Large intestine (tissue), 12 donors: ENCODE measurements at places on chromosomes 2 and 18.

GRCh38 chr2:158828378-158829164, 33.5 kb downstream of the DAPL1 start:
- no peak for DNase-seq

DNA sequence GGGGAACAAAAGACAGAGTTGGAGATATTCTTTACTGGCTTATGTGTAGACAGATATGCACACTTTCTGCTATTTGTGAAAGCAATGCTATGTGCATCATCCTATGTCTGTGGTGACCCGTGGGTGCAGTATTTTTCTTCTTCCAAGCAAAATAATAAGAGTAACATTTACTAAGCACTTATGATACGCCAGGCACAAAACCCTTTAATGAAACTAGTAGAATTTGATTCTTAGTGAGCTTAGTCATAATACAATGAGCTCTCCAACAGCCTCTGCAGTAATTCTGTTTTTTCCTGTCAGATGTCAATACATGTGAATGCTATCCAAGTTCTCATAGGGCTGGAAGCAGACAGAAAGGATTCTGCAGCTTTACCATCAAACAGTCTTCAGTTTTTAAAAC, 130.6 kb downstream of the RAD51AP2 start:
- no peak for DNase-seq

DNA sequence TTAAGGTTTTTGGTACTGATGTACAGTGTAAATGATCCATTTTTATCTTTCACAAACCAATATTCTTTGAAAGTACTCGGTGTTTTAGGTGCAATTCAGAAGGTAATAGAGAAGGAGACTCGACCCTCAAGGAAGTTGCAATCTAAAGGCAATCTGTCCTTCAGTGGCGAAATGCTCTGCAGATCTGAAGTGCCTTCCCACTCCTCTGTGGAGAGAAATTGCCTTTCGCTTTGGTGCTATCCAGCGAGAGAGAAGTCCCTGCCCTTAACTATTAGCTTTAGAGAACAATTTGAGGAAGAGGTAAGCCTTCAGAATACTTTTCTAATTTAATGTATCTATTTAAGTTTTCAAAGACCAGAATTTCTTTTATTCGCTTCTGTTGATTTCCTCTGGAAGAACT, 371.8 kb upstream of the FANCL start:
- DNase-seq: no peak

DNA sequence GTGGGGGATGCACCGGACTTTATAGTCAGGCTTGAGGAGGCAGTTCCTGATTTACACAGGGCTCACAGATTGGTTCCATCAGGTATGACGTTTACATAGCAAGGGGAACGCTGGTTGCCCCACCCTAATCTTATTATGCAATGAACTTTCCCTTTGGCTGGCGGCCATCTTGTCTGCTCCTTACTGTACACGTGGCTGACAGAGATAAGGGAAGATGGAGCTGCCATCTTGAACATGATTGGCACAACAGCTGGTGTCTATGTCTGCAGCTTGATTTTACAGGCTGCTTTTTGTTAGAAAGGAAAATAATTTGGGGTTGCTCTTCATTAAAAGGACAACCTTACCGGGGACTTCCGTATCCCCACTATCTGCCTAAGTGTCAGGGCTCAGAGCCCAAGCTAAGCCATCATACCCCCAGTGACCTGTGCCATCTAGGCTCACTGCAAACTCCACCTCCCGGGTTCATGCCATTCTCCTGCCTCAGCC, 33.5 kb upstream of the ATG16L1 start:
- DNase-seq: peak; percentile 20

GRCh38 chr2:159904959-159905305, 106.9 kb upstream of the CD302 start:
- peak; percentile 96 for DNase-seq

- DNase-seq: no peak
These were observed 150.1 kb downstream of the COL4A4 start for GRCh38 chr2:227013881-227014280.

GRCh38 chr2:127426501-127427354, 8.5 kb downstream of the PROC start:
- no peak for DNase-seq

- peak; percentile 23 for DNase-seq
These were observed 5.1 kb upstream of the PIEZO2 start for GRCh38 chr18:11154368-11154989.

DNA sequence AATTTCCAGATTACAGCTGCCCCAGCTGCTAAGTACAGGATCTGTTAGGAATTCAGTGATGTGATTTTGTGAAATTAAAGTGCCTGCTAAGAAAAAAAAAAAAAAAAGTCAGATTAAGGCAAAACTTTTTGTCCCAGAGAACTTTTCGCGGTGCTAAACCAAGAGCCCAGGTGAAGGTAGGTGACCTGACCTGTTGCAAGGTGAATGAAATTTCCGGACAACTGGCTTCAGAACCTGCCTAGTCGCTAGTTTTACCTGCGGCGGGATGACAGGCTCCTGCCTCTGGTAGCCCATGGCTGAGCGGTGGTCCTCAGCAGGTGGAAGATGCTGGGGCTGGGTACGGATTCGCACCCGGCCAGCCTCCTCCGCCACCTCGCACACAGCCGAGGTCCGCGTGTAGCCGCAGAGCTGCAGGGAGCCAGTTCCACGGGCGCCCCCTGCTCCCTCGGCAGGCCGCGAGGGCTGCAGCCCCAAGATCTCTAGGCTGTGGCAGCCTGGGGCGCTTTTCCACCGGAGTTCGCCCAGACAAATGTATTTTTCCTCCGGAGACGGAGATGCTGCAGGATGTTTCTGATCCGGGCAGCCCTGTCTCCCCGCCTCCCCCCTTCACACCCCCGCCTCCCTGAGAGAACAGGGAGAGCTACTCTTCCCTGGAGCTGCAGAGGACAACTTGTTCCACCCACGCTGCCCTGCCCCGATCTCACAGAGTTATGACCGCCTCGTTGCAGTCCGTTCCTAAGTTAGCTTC, at the start of gene SLC38A11:
TSS of gene SLC38A11 (minus strand) at position 572 of the 748 bp plus-strand sequence. CDS start at position 294, 278 bp downstream.
- peak; percentile 55 for DNase-seq

DNA sequence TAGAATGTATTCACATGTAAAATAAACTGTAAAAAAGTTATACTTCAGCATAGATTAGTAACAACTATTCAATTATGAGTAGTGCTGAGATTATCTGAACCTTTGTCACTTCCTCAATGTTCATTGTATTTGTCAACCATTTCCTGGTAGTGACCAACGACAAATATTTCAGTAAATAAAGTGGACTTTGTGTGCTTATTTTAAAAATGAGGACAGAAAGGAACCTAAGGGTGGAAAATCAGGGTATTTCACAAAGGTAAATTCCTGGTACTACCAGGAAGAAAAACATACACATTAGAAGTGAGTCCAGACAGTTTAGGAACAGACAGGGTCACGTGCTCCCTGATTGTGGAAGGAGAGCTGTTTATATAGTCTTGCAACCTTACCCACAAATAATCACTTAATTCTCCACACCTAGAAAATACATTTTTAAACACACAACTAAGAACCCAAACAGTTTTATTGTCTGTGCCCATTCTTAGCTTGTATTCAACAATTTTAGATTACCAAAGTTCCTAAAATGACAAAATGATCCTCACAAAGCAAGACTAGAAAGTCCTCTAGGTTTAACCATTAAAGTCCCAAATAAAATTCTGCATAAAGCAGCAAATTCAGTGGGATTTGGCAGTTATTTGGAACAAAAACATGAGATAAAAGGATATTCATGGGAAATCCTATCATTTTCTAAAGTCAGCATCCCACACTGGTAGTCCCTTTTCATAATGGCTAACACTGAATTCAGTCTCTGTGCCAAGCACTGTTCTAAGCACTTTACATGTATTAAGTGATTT, 28.2 kb downstream of the PELI1 start:
- DNase-seq: no peak

DNA sequence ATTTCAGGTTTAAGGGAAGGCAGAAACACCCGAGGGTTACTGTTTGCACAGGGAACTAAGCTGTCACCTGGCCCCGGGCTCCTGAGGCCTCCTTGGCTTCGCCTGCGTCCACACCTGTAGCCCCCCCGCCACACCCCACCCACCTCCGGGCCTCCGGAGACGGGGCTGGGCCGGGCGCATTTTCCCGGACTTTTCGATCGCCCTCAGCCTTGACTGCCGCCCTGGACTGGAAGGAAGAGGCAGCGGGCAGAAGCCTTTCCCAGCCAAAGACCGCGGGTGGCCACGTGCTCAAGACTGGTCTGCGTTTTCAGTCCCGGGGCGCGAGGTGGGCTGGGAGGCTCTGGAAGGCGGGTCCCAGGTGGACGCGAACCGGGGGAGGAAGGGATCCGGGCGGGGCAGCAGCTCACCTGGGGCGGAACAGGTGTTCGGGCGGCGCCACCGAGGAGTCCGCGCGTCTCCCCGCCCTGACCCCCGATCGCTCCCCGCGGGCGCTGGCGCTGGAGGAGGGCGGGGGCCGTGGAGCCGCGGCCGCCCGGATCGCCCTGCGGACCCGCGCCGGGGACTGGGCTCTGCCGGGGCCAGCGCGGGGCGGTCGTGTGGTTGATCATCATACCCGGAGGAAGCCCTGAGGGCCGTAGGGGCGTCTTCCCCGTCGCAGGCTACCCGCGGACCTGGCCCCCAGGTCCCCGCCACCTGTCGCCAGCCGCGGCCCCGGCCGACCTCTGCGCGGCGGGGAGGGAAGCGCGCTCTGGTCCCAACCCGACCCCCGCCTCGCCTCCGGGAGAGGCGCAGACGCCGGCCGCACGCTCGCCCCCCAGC, 3.2 kb downstream of the ID2 start:
- peak; percentile 94 for DNase-seq

DNA sequence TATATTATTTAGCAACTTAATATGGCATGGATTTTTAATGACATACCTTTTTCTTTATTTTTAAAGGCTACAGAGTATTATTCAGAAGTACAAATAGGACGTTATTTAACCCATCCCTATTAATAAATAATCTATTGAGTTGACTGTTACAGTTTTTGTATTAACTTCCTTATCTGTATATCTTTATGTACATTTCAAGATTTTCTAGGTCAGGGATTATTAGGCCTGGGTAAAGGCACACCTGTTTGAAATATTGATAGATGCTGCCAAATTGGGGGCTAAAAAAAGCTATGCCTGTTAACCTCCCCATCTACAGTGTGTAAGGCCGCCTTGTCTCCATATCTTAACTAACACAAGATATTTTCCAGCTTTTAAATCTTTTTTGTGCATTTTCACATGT, 6.6 kb downstream of the NPAS2 start:
- DNase-seq: no peak

DNA sequence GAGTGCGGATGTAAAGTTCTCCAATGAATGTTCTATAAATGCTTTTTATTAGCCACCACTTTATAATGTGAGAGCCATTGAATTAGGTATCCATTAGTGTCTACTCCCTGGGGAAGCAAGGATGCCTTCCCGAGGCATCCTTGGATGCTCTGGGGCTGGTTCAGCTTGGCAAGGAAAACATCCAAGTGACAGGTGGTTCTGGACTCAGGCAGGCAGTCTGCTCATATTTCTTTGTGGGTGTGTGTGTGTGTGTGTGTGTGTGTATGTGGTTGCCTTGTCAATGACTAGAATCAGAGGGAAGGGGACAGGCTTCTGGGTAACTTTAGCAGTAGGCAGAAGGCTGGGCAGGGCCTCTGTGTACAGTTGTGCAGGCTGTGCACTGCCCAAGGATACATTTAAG, 149.2 kb downstream of the TSN start:
- no peak for DNase-seq

DNA sequence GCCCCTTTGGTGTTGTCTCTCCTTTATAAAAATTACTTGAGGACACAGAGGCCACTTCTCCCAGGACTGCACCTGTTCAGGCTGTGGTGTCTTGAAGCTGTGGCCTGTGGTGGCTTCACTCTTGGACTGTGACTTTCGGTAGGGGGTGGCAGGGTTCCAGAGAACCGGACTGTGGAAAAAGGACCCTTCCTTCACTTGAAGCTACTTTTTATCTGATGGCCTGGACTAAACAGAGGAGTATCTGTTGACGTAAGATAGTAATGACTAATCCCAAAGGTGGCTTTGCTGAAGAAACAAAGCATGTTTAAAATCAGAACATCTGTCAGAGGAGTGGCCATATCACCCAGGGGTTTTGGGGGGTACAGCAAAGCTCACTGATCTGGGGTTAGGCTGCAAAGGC, 60.8 kb downstream of the CENPO start:
- no peak for DNase-seq

GRCh38 chr2:27802547-27802946, 31.0 kb downstream of the MRPL33 start:
- no peak for DNase-seq

- no peak for DNase-seq
These were observed 413.8 kb downstream of the RAD51AP2 start for GRCh38 chr2:17104454-17104853.

DNA sequence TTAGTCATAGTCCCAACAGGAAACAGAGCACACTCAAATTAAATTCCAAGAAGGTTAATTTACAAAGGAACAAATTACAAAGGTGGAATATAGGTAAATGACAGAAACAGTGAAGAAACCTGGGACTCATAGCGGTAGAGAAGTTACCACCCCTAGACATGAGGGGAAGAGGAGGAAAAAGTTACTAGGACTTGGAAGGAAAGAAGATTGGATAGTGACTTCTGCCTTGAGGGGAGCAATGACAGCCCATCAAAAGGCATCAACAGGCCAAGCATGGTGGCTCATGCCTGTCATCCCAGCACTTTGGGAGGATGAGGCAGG, 2.4 kb upstream of the PDE11A start:
- DNase-seq: no peak

- DNase-seq: no peak
These were observed 127.1 kb downstream of the CERS6 start for GRCh38 chr2:168583064-168583709.

DNA sequence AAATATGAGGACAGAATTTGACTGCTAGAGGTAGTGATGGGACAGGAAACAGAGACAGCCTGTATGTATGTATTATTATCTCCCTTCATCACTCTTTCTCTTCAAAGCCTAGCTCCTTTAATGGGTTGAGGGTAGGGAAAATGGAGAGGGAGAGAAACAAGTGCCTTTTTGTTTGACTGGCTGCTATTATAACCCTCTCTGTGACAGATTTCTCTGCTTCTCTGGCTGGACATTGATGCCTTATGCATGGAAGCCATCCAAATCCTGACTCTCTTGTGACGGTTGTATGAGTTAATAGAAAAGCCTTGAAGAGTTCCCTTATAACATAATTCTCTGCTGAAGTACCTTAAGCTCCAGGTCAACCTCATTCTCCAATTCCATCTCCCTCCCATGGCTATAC, 118.5 kb upstream of the COL5A2 start:
- no peak for DNase-seq

GRCh38 chr2:191376981-191377629, 131.9 kb downstream of the MYO1B start:
- DNase-seq: peak; percentile 92

GRCh38 chr18:78620326-78620725, 359.3 kb upstream of the SALL3 start:
- DNase-seq: no peak

DNA sequence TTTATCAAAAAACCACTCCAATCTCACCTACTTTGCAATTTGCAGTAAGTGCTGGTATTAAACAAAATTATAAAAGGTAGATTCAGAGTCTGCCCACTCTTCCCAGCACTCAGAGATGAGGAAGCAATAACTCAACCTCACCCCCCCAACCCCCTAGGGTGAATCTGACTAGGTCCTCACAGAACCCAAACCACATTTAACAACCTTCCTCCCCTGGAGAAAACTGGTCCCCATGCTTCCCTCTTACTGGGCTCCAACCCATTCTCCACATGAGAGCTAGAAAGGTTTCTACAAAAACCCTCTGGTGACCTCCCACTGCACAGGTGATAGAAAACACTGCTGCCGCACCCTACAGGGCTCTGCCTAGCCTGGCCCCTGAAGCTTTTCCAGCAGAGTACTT, 40.5 kb upstream of the BMP10 start:
- no peak for DNase-seq

- DNase-seq: no peak
These were observed 34.8 kb upstream of the ITGAV start for GRCh38 chr2:186554850-186555671.

- DNase-seq: no peak
These were observed 457.7 kb upstream of the SLC14A2 start for GRCh38 chr18:45157576-45157975.
